CD4-positive, CD25-positive, alpha-beta regulatory T cell (primary cell): ENCODE measurements at places on chromosomes 1 and 21.

DNA sequence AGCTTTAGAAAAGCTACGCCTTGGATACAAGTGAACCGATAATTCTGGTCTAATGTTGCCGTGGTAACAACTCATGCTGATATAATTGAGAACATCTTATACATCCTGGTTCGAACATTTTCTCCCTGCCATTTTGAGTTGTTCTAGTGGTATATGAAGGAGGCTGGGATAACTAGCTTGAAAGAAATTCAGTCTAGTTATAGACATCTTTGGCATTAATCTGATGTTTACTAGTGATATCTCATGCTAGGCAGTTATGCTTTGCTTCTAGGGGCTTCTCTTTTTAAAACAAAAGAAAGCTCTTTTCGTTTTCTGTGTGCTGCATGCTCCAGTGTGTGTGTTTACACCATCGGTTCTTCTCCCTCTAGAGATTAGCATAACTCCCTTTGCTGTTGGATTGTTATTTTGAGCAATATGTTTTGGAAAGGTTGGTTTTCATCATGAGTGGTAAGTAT, 20.5 kb downstream of the PRKACB start:
- peaks cover 51% of the 10 kb centered on the region for H3K4me1 ChIP-seq
- no peaks in the 10 kb centered on the region for H3K27me3 ChIP-seq
- H3K4me3 ChIP-seq, result peak overlapping the region; percentile 51
- DNase-seq, result no peak
- H3K36me3 ChIP-seq, result peaks cover 3% of the 10 kb centered on the region

GRCh38 chr1:115194506-115194905, 105.2 kb upstream of the TSPAN2 start:
- no peaks in the 10 kb centered on the region for H3K27me3 ChIP-seq
- no peak for DNase-seq
- no peak overlapping the region for H3K4me3 ChIP-seq
- no peak overlapping the region for H3K27ac ChIP-seq

DNA sequence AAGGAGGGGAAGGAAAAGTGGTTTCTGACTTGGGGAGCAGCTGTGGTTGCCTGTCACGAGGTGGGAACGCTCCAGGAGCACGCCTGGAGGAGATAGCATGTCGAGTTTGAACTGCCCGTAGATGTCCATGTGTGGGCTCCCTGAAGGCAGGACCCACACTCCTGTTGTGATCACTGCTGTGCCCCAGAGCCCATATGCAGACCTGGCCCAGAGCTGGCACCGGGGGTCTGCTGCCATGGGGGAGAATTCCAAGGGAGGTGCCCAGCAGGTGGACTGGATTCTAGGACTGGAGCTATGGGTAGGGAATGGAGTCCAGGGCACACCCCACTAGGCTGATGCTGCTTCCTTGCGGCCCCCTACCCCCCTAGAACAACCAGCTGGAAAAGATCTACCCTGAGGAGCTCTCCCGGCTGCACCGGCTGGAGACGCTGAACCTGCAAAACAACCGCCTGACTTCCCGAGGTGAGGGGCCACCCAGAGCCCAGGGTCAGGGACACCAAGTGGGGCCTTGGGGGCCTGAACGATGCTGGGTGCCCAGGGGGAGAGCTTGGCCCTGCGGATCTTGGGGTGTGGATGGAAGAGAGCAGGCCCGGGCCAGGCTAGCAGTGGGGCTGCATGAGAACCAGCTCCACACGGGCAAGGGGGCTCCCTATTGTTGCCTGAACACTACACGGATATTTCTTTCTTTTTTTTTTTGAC, 9.3 kb downstream of the PODN start:
- DNase-seq, result no peak
- H3K4me3 ChIP-seq, result no peak overlapping the region
- no peaks in the 10 kb centered on the region for H3K36me3 ChIP-seq
- H3K27ac ChIP-seq, result no peak overlapping the region

DNA sequence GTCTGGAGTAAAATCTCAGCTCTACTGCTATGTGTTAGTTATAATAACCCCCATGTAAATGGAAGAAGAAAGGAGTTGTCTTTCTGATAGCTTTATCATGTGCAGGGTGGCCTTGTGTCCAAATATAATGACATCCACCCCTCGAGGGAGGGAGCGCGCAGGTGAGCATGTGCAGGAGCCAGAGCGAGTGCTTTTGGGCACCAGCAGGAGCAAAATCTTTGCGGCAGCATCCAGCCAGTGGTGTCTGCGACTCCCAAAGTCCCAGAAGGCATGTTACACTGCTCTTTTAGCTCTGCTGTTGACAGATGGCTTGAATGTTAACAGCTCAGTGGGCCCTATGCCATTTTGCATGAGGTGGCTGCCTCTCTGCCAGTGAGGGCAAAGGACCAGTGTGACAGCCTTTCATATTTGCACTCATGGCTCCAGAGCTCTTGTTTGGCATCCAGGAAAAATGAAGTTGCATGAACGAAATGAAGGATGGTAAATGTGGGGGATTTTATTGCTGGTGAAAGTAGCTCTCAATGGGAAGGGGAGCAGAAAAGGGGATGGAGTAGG, 146.7 kb downstream of the HMCN1 start:
- peaks cover 2% of the 10 kb centered on the region for H3K27me3 ChIP-seq
- no peak overlapping the region for H3K27ac ChIP-seq
- no peak for DNase-seq
- H3K36me3 ChIP-seq, result no peaks in the 10 kb centered on the region
- H3K4me3 ChIP-seq, result no peak overlapping the region

DNA sequence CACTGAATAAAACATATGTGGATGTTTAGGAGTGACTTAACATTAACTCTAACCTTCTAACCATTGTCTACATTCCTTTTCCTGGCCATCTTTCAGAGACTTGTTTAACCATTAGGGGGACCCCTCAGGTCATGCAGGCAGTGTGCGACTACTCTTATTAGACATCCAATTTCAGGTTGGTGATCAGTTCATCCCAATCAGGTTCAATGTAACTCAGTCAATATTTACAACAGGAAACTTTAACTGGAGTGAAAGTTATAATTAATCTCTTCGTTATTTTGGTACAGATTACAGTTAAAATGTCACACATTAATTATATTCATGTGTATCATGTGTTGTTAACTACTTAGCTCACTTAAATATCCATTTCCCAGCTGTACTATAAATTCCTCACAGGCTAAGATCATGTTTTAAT, 68.8 kb upstream of the RGS1 start:
- H3K27ac ChIP-seq, result no peak overlapping the region
- H3K4me1 ChIP-seq, result no peaks in the 10 kb centered on the region
- no peaks in the 10 kb centered on the region for H3K27me3 ChIP-seq

DNA sequence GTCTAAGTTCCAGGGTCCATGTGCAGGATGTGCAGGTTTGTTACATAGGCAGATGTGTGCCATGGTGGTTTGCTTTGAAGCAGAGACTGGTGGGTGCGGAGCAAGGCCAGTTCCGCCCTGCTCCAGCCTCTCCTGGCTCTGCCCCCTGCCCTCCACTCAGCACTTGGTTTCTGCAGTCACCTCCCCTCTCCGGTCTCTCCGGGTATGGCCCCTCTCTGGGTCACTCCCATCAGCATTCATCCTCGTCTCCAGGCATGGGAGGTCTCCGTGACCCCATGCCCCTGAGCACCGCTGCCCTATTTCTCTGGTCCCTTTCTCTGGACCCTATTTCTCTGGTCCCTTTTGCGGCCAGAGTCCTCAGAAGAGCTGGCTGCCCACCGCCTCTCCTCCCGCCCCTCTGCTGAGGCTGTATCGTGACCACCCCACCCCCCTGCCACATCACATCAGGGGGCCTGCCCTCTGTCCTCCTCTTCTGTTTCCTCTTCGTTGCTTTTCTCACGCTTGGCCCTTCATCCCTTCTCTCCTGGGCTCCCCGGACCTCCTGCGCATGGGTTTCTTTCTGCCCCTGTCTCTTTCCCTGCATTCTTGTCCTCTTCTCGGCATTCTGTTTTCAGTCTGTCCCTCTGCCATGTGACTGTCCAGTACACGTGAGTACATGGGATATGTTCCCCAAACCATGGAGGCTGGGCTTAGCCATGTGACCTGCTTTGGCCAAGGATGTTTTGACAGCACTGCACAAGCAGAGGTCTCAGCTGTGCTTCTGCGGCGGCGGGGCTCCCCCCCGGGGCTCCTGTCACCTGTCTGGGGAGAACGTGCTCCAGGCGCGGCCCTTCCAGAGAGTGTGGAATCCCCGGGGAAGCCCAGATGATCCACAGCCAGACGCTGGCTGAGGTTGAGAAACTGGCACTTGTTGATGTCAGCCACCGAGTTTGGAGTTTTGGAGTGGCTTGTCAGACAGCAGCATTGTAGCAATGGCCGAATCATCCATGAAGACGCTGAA, 54.4 kb upstream of the C1orf174 start:
- no peaks in the 10 kb centered on the region for H3K27me3 ChIP-seq
- no peak overlapping the region for H3K4me3 ChIP-seq
- no peak overlapping the region for H3K27ac ChIP-seq
- no peak for DNase-seq

- no peak for DNase-seq
- H3K36me3 ChIP-seq, result no peaks in the 10 kb centered on the region
- H3K4me1 ChIP-seq, result no peaks in the 10 kb centered on the region
- H3K4me3 ChIP-seq, result no peak overlapping the region
- H3K27ac ChIP-seq, result no peak overlapping the region
Observed at GRCh38 chr21:17673261-17674020, 60.7 kb upstream of the BTG3 start.

DNA sequence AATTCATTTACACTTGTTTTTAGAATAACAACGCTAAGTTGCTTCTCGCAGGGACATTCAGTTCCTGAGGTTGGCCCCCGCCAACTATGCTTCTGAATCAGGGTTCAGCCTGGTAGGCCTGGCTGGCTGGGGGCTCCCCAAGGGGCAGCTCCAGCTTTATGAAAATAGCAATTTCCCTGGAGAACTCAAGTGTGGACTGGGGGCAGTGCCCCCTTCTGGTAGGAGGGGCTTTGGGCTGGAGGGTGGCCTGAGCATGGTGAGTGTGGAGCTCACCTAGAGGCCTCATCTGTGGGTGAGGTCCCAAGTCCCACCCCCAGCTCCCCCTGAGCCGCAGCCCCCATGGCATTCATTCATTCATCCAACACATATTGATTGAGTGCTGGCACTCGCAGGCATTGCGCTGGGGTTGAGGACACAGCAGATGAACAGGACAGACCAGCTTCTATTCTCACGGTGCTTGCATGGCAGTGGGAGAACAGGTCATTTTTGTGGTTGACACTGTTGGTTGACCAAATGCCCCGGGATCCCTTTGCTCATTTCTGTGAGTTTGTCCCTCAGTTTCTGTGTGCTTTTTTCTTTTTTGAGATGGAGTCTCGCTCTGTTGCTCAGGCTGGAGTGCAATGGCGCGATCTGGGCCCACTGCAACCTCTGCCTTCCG, 79.2 kb downstream of the UBIAD1 start:
- H3K27me3 ChIP-seq, result no peaks in the 10 kb centered on the region
- H3K27ac ChIP-seq, result no peak overlapping the region
- no peak overlapping the region for H3K4me3 ChIP-seq
- no peak for DNase-seq
- no peaks in the 10 kb centered on the region for H3K4me1 ChIP-seq
- no peaks in the 10 kb centered on the region for H3K36me3 ChIP-seq

DNA sequence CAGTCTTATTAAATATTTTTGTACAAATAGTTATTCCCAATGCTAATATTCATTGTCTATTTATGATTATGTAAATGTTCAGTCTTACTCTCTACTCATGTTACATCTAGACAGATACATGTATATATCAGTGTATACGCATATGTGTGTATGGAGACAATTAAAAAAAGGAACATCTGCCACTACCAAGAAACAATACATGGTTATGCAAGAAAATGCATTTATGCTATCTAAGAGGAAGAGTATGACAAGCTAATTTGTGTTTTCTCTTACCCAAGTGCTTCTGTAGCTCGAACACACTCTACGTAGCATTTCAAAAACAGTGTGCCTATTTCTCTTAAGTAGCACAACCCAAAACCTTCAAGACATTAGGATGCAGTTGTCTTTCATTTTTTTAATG, 6.1 kb upstream of the RLF start:
- no peaks in the 10 kb centered on the region for H3K36me3 ChIP-seq
- no peaks in the 10 kb centered on the region for H3K4me1 ChIP-seq
- no peak overlapping the region for H3K27ac ChIP-seq
- DNase-seq, result no peak
- H3K27me3 ChIP-seq, result peaks cover 6% of the 10 kb centered on the region
- no peak overlapping the region for H3K4me3 ChIP-seq

DNA sequence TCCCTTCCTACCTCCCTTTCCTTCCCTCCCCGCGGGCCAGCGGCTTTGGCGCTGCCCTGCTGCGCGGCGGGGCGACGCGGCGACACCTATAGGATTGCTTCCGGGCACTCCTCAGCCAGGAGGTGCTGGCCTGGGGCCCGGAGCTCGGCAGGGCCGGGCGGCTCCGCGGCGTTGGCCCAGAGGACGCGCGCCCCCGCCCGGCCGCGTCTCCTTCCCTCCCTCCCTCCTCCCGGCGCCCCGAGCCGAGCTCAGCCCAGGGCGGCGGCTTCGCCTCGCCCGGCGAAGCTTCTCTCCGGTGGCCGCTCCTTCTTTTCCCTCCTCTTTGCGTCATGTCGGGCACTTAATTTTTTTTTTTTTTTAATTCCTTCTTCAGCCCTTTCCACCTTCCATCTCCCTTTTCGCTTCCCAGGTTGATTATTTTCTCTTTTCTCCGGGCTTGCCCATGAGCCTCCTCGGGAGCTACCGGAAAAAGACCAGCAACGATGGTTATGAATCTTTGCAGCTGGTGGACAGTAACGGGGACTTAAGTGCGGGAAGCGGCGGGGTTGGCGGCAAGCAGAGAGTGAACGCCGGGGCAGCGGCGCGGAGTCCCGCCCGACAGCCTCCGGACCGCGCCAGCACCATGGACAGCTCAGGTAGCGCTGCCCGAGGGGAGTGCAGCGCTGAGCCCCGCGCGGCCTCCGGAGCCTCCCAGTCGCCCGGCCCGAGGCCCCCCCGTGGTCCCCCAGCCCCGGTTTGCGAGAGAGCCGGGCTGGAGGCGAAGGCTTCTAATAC, at the start of gene DNAJC6:
Gene DNAJC6, plus strand, starts transcription at position 240 of the 774 bp plus-strand sequence. Its CDS starts 203 bp downstream, at position 443.
- H3K36me3 ChIP-seq, result no peaks in the 10 kb centered on the region
- no peak within 1 kb of the TSS for H3K4me3 ChIP-seq
- no peak for DNase-seq
- H3K4me1 ChIP-seq, result peaks cover 4% of the 10 kb centered on the region
- peaks cover 21% of the 10 kb centered on the region for H3K27me3 ChIP-seq

DNA sequence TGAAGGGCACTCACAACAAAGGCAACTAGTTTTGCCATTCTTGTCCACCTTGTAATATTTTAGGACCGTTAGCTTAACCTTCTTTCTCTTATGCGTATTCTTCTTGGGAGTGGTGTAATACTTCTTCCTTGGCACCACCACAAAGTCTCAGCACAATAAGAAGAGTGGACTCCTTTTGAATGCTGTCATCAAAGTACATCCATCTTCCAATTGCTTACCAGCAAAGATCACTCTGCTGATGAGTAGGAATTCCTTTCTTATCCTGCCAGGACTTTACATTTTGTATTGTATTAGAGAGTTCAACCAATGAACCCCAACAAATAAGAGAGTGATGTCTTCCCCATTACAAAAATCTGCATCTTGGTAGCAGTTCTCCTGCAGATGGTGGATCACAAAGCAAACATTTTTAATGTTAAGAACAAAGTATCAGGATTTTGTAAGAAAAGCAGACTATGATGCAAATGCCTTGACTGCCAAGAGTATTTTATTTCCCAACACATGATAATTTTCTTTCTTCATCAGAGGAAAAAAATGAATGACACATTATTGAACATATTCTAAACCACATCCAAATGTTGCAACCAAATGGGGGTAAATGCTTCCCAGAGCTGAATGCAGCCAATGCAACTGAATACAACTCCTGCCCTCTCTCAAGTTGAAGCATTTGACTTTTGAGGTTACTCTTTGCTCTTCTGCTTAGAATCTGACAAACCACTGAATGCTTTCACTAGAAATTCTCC, 5.1 kb upstream of the ARNT start:
- no peaks in the 10 kb centered on the region for H3K36me3 ChIP-seq
- no peak for DNase-seq
- no peak overlapping the region for H3K27ac ChIP-seq
- peaks cover 3% of the 10 kb centered on the region for H3K27me3 ChIP-seq
- H3K4me1 ChIP-seq, result no peaks in the 10 kb centered on the region
